ENCODE measurements at places on chromosomes 1 and 21.

DNA sequence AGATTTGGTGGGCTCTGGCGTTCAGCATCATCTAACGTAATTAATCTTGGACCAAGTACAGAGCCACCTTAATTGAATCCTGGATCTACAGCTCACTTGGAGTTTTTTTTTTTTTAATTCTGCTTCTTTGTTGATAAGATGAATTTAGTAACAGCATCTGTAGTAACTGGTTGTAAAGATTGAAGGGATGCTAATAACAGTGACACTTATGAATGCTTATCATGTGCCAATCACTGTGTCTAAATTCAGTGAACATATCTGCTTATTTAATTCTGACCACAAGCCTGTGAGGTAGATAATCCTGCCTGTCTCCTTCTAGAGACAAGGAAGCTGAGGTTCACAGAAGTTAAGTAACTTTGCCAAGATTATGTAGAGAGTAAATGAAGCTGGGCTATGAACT lies 408.0 kb downstream of the RWDD3 start:
- no peak for DNase-seq

DNA sequence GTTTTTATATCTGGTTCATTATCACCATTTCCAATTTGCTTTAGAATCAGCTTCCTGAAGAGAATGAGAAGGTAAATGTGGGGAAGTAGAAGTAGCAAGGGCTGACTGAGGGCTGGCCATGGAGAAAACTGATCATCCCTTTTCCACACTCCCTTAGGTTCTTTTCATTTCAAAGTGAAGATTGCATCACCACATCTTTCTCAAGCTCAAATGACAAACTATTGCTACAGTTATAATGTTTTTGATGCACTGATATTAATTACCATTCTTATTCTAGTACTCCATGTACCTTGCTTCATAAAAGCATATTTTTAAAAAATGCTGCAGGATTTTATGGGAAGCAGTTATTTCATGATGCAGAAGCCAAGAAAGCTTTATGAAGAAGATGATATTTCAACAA lies 7.9 kb upstream of the AK5 start:
- DNase-seq, result no peak

- no peak for DNase-seq
Observed at GRCh38 chr1:111054656-111055055, 85.2 kb downstream of the DRAM2 start.

- no peak for DNase-seq
Observed at GRCh38 chr1:64097859-64098258, 105.6 kb upstream of the UBE2U start.

DNA sequence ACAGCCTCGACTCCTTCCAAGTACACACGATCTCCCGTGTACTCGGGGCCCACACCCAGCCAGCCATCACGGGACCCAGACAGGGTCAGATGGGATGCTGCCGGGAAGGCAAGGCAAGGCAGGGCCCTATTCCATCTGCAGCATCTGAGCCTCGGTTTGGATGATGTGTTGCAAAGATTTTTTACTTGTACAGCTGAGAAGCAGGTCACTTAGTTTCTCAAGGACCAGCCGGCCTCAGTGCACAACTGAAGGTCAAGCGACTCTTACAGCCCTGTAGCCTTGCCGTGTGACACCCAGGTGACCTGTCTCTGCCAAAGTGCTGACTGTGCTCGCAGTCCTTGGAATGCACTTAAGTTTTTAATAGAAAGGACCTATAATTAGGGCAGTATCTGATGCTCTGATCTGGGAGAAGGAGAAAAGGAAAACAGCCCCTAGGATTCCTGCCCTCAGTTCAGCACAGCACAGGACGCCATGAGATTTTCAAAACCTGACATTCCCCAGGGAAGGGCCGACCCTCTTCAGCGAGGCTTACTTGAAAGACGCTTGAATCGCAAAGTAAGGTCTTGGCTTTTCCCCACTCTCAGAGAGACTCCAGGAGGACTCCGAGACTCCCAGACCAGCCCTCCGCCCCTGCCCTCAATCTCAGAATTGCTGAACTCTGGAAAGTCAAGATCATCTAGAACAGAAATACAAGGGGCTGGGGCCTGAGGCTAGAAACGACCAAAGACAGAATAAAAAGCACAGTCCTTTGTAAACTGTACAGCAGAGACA lies 1.3 kb downstream of the GPR157 start:
- DNase-seq, result no peak

Measured in SHP77 (cell line).